Pulmonary artery endothelial cell (primary cell): ENCODE measurements at places on chromosomes 6 and 20. TPM values are rescaled to one million over a fixed set of nuclear protein-coding genes. Genes with fewer than 3 reads are reported as not detected.

Gene GPR63
- under 0.01 and 0.11 TPM in 2 replicates for total RNA-seq

Gene IRF4
- total RNA-seq, result 0.07 TPM in 1 of 2 replicates, not detected in the other

Gene HTR1E
- total RNA-seq, result not detected in 2 replicates

Gene F13A1
- total RNA-seq, result not detected in 2 replicates

DNA sequence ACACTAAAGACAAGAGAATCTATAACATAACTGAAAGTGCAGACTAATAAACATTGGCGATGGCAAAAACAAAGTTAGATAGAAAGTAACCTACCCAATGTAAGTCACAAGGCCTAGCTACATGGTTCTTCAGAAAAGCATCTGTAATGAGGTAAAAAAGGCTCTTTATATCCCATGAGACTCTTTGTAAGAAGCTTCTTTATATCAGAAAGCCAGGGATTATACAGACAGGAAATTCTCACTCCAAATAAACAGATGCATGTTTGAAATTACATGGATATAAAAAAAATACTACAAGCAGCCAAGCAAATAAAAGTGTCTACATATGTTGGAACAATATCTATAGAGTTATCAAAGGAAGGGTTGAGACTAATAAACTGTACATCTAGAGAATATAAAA lies 284.9 kb upstream of the NRSN1 start:
- DNase-seq, result no peak

DNA sequence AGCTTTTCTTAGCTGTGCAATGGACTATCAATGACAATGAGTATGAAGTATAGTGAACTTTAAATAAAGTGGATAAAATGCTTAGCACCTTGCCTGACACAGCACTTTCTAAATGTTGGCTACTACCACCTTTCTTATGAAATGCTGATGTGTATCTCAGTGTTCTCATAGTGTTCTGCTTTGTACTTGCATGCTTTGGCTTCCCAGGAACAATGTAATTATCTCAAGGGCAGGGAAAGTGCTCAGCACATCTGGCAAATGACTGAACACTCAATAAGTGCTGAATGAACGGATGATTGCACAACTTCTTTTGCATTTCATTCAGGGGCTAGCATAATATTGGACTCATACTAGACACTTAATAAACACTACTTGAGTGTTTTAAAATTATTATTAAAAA lies 28.2 kb upstream of the NOX3 start:
- no peak for DNase-seq

DNA sequence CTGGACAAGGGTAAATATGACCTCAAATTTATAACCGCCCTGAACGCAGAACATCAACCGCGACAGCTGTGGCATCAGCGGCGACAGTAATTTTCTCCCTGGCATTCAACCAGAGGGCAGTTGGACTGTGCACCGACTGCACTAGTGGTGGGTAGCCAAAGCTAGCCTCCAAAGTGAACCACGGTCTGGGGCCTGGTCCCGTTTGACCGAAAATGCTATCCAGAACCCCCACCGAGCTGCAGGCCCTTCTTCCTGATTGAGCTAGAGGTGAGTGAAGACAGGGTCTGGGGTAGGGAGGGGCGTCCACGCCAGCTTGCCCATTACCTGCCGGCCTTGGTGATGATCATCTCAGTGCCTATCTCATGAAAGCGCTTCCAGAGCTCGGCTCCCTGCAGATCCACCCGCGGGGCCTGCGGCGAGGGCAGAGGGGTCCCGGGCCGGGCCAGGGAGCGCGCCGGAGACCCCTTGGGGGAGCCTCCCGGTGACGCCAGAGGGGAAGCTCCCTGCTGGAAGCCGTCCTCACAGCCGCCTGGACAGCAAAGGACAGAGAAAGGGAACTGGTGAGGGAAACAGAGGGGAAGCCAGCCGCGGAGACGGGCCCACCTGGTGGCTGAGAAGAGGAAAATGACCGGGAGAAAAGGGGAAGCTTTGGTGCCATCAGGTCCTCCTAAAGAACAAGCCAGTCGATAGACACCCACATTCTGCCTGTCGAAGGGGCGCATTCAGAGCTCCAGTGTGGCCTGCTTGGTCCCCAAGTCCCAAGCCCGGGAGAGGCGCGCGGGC lies 2.0 kb downstream of the TBX18 start:
- DNase-seq, result no peak

- DNase-seq, result no peak
Observed at GRCh38 chr6:4394786-4395185, 259.4 kb upstream of the ECI2 start.

DNA sequence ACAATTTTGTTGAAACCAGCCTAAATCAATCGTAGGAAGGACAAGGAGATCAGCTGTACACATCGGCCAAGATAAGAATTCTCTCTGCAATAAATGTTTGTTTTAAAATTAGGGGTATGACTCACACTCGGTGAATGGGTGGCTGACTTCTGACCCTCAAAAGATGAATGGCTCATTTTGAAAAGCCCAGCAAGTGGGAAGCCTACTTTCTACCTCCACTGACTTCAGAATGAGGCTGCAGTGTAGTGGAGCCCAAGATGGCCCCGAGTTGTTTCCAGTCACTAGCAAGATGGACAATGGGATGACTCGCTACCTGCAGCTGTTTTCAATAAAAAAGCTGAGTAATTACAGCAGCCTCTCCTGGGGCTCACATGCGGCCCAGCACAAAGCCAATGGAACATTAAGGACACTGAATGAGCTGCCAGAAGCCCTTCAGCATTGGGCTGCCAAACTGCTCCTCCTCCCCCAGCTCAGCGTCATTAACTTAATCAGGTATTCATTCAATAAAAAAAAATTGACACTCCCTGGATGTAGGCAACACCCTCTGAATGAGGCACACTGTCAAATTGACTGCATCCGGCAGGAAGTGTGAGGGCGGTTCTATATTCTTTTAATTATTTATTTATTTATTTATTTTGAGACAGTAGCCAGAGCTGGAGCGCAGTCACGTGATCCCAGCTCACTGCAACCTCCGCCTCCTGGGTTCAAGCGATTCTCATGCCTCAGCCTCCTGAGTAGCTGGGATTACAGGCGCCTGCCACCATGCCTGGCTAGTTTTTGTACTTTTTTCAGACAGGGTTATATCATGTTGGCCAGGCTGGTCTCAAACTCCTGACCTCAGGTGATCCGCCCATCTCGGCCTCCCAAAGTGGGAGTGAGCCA lies 107.3 kb downstream of the GMPR start:
- DNase-seq, result no peak

DNA sequence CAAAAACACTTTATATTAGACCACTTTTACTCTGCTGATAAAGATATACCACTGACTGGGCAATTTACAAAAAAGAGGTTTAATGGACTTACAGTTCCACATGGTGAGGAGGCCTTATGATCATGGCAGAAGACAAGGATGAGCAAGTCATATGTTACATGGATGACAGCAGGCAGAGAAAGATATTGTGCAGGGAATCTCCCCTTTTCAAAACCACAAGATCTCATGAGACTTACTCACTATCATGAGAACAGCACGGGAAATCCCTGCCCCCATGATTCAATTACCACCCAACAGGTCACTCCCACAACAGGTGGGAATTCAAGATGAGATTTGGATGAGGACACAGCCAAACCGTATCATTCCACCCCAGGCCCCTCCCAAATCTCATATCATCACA lies 1383.8 kb upstream of the MAP3K7 start:
- no peak for DNase-seq
